ENCODE measurements at places on chromosomes 16 and 17. TPM values are rescaled to one million over a fixed set of nuclear protein-coding genes. Genes with fewer than 3 reads are reported as not detected.

Gene KRTAP9-4
- not detected for total RNA-seq

Gene CPSF4L
- total RNA-seq = not detected

Gene CLEC19A
- not detected for total RNA-seq

Gene LRRC75A
- total RNA-seq = 0.98 TPM

Gene NLRC5
- total RNA-seq = 372 TPM

Gene RAPGEFL1
- total RNA-seq = 7.0 TPM

Gene TOM1L1
- not detected for total RNA-seq

Gene ZNF205
- not detected for total RNA-seq

Gene NPIPA8
- total RNA-seq = 0.51 TPM

Gene IL17C
- total RNA-seq = 0.69 TPM

Gene ZG16
- not detected for total RNA-seq

Gene ADPRM
- total RNA-seq = 14.8 TPM

Gene C16orf46
- total RNA-seq = 0.75 TPM

Gene KRT20
- total RNA-seq = not detected

Data from activated B cell treated with CpG ODN at 0.5 μM for 24 hours (primary cell).